ENCODE measurements at places on chromosomes 11 and 22.

GRCh38 chr11:10858439-10859325 is 829 bp upstream of the ZBED5 start:
- no peak for DNase-seq

- no peak for DNase-seq
Measured at GRCh38 chr11:72584293-72584938, 89.8 kb downstream of the PDE2A start.

GRCh38 chr11:35602160-35602793 is 16.0 kb upstream of the FJX1 start:
- no peak for DNase-seq

DNA sequence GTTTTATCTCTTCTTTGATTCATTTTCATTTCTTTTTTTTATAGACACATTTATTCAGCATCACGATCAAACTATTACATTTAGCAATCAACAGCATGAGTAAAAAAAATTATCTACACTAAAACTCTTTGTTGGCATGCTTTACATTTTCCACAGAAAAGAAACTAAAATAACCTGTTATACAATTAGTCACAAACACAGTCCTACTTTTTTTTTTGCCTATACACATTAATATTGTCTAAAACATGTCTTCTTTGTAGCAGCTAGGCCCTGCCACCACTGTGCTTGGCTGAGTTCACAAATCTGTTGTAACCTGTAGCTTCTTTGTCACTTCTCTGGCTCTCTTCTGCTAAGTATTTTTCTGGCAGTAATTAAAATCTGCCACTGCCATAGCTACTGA is 117.0 kb downstream of the STIM1 start:
- DNase-seq = no peak

- DNase-seq = no peak
Measured at GRCh38 chr11:25710975-25711374, 621.0 kb upstream of the ANO3 start.

- no peak for DNase-seq
Measured at GRCh38 chr11:83948200-83948599, 662.0 kb upstream of the CCDC90B start.

GRCh38 chr11:110837603-110838002 is 125.4 kb upstream of the ARHGAP20 start:
- DNase-seq = no peak

DNA sequence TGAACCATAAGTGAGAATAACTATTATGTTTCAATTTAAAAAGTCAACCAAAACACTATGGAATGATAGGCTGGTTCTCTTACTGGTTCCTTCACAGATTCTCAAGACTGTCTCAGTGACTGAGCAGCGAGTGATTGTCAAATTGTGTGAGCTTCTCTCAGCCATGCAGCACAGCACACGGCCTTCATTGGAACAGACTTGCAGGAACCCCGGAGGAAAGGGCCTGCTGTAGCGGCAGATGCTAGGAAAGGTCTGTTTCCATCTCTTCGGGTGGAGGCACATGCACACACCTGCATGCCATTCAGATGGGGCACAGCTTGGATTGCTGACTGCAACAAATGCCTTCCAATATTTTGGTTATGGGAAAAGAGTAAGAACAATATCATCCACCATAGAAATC is 741.8 kb downstream of the OPCML start:
- no peak for DNase-seq

DNA sequence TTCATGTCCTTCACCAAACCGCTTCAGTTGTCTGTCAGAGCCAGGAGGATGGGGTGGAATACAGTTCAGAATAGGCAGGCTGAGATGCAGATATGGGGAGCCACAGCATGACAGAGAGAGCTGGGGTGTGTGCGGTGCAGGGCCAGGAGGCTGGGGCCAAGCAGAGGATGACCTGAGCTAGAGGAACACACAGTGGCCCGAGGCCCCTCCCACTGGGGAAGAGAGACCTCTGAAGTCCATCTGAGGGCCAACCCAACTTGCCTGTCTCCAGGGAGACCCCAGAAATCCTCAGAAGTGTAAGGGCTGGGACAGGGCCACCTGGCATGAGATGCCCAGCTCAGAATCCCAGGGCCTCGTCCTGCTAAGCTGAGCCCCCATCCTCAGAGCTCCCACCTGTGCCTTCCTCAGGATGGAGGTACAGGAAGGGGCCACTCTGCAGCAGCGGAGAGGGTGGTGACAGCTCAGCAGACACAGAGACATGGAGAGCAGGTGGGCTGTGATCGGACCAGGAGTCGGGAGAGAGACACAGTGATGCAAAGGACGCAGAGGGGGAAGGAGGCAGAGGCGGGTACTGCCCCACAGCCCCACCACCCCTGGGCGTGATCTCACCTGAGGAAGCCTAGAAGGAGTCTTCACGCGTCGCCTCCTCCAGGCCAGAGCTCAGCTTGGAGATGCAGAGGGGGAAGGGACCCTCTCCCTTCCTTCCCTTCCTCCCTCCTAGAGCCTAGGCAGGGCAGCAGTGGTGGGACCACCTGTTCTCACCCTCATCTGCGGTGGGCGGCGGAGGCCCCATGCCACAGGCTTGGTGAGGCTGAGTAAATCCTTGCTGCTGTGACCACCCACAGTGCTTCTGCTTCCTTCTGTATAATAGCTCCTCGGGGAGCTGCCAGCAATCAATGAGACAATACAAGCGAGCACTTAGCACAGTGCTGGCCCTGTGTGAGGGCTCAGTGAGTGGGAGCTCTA is 9.1 kb upstream of the TUB start:
- no peak for DNase-seq

DNA sequence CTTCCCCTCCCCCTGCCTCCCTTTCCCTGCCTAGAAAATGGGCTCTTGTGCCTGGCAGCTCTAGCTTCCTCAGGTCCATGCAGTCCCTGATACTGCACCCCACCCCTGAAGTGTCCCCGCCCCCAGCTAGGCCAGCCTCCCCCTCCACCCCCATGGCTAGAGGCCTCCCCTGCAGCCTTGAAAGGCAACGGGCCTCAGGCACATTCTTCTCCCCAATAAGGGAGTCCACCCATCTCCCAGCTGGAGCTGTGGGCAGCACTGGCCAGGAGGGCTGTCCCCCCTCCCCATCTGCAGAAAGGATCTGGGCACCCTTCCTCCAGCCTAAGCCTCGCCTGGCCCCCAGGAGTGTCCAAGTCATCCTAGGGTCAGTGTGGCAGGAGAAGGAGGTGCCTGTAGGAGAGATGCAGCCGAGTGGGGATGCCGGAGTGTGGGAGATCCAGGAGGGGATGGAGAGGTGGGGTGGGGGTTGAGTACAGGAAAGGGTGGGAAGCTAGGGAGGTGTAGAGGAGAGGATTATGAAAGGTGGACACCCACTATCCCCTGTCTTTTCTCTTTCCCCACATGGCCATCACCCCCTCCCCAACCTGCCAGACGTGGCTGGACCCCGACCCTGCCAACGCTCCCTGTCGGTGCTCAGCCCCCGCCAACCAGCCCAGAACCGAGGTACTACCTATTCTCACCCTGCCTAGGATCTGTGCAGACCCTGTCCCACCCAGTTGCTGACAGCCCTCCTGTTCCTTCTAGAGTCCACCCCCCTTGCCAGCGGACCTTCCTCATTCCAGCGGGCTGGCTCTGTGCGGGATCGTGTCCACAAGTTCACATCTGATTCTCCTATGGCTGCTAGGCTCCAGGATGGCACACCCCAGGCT is 9.3 kb downstream of the SMTN start:
- no peak for DNase-seq

DNA sequence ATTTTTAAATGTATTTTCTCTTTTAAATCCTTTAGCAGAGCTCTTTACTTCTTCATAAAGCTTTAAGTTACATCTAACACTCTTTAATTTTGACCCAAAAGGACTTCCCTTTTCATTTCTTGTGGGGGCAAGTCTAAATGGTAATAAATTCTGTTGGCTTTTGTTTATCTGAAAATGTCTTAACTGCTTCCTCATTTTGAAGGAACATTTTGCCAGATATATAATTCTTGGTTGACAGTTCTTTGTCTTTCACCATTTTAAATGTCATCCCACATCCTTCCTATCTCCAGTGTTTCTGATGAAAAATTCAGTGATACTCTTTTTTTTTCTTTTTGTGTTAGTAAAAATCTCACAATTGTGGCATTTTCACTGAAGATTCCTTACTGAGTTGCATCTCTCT is 44.7 kb upstream of the ZBTB44 start:
- no peak for DNase-seq

DNA sequence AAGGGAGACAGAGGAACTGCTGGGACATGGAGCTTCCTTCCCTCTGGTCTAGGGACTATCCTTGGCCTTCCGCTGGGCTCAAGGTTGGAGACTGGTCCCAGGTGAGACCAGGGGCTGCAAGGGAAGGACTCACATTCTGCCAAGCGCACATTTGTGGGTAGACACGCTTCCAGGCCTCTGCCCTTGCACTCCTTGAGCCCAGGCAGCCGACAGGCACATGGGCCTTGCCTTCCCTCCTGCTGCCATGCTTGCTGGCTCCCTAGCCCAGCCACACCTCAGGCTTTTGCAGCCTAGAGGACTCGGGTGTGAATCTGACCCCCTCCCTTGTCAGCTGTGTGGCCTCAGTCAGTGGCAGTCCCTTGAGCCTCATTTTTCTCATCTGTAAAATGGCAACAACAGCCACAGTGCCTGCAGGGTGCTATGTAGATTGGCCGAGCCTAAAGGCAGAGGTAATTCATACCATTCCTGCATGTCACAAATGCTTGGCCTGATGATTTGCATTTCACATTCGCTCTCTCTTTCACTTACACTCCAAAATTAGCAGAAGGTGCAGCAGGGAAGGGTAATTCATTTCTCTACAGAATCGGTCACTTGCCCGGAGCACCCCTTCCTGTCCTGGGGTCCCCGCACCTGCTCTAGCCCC is 57.6 kb upstream of the NECTIN1 start:
- no peak for DNase-seq

DNA sequence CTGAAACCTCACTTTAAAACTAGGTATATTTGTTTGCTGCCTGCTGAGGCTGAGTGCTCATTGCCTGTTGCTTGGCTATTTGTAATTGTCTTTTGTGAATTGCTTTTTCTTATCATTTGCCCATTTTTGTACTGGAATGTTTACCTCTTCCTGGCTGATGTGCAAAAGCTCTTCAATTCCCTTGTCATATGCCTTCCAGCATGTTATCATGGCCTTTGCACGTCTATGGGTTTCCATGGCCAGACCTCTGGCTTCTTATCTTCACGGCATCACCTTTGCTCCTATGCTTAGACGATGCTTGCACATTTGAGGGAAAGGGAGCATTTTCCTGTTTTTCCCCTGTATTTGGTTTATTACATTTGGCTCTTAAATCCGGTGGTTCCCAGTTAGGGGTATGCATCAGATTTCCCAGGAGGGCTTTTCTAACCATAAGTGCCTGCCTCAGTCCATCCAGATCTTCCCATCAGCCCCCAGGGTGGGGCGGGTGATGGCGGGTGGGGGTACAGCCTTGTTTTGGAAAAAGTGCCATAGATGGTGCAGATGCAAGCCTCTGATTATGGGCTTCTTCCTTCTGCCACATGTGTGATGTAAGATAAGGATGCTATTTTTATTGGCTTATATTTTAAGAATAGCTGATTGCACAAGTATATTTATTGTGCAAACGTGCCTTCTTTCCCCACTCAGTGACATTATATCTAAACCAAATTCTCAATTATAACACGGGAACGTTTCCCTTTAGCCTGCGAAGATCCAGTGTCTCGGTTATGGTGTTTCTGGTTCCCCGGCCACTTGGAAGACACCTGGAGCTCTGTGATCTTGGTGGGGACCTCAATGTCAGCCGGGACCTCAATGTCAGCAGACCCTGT is 70.6 kb upstream of the SEPTIN5 start:
- no peak for DNase-seq

DNA sequence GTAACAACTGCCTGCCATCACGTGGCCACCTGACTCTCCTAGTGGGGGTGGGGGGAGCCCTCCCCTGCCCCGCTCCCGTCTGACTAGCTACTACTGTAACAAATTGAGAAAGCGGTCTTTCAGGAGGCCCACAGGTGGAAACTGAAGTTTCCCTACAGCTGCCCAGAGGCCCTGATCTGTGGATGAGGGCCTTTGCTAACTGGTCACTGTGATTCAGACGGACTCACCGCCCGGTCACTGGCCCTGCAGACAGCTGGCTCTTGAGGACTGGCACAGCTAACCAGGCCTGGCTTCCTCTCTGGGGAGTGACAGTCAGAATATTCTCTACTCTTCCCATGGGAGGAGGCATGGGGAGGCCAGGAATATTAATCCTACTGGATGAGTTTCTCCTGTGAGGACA is 116.8 kb downstream of the ARHGAP8 start:
- no peak for DNase-seq

DNA sequence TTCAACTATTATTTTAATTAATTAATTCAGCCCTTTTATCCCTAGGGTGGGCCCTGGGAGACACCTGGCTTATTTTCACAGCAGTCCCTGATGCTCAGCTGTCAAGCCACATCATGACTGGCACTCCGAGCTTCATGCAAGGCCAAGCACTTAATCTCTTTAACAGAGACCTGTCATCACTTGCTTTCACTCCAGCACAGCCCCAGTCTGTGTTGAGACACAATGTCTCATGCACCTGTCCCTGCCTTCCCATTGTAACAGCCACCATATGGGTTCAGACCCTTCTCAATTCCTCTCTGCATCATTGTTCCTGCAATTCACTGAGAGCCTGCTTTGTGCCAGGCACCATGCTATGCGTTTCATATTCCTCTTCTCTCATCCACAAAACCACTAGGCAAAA is 222.2 kb upstream of the TENM4 start:
- no peak for DNase-seq

- DNase-seq = no peak
Measured at GRCh38 chr22:45033136-45033535, 23.3 kb upstream of the PHF21B start.

GRCh38 chr11:121611242-121611641 is 158.5 kb upstream of the SORL1-AS1 start:
- DNase-seq = no peak

GRCh38 chr22:46617207-46617985 is 2.8 kb upstream of the GRAMD4 start:
- no peak for DNase-seq

- DNase-seq = no peak
Measured at GRCh38 chr11:6402561-6402981, 12.3 kb downstream of the SMPD1 start.

DNA sequence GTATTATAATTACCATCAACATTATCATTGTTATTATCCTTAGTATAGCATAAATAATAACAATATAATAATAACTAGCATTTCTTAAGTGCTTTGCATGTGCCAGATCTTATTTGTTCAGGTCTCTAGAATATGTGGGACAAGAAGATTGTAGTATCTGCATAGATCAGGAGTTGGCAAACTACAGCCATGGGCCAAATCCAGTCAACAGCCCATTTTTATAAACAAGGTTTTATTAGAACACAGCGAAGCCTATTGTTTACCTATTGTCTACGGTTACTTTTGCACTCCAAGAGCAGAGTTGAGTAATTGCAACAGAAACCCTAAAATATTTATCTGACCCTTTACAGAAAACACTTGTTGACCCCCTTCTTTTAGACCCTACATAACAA is 81.4 kb downstream of the SLC1A2 start:
- no peak for DNase-seq

- DNase-seq = no peak
Measured at GRCh38 chr11:121300313-121300971, 7.9 kb downstream of the SC5D start.

- DNase-seq = no peak
Measured at GRCh38 chr11:134780486-134781147, 368.6 kb upstream of the B3GAT1 start.

GRCh38 chr11:91394727-91395414 is 829.7 kb upstream of the FAT3 start:
- DNase-seq = no peak

Data from NCI-H187 treated with DMSO at 0.1 percent for 48 hours (cell line).